Muscle of leg (tissue), 16 donors: ENCODE measurements at places on chromosomes 3 and 15. TPM values are rescaled to one million over a fixed set of nuclear protein-coding genes. Genes with fewer than 3 reads are reported as not detected.

The KLHDC8B gene
- 105 TPM for polyA plus RNA-seq

The SPINK8 gene
- not detected for polyA plus RNA-seq

The ESYT3 gene
- 9.0 TPM for polyA plus RNA-seq

The GOLGA6L4 gene
- polyA plus RNA-seq: 3.0 TPM

The IL5RA gene
- 0.09 TPM for polyA plus RNA-seq

The MNS1 gene
- 9.0 TPM for polyA plus RNA-seq

The GOLGA8H gene
- polyA plus RNA-seq: 0.41 TPM

The MESP1 gene
- polyA plus RNA-seq: 0.68 TPM

The IVD gene
- 47.8 TPM for polyA plus RNA-seq

The THPO gene
- polyA plus RNA-seq: 2.3 TPM

The ABHD10 gene
- polyA plus RNA-seq: 23.1 TPM

The ITIH4 gene
- 25.7 TPM for polyA plus RNA-seq

The GOLGA8G gene
- not detected for polyA plus RNA-seq

The CACNA2D3 gene
- 2.3 TPM for polyA plus RNA-seq

The ZNF660 gene
- polyA plus RNA-seq: 3.4 TPM

The ISLR2 gene
- polyA plus RNA-seq: 4.7 TPM

The FILIP1L gene
- polyA plus RNA-seq: 59.0 TPM

The IGSF10 gene
- 8.2 TPM for polyA plus RNA-seq

The C3orf49 gene
- polyA plus RNA-seq: not detected

The GOLGA8N gene
- 10.9 TPM for polyA plus RNA-seq

The NR1D2 gene
- 21.4 TPM for polyA plus RNA-seq

The TRAT1 gene
- not detected for polyA plus RNA-seq

The RBM6 gene
- 84.6 TPM for polyA plus RNA-seq

The LRRC58 gene
- polyA plus RNA-seq: 12.1 TPM

The CD276 gene
- polyA plus RNA-seq: 180 TPM

The OTOL1 gene
- polyA plus RNA-seq: not detected

The DNAJB11 gene
- polyA plus RNA-seq: 43.1 TPM

The COL8A1 gene
- 1.4 TPM for polyA plus RNA-seq

The MLH1 gene
- polyA plus RNA-seq: 54.7 TPM

The NEK4 gene
- 10.5 TPM for polyA plus RNA-seq

The SATB1 gene
- 39.0 TPM for polyA plus RNA-seq

The FBXW12 gene
- polyA plus RNA-seq: 0.27 TPM

The HTR3E gene
- not detected for polyA plus RNA-seq

The ATP13A5 gene
- 0.63 TPM for polyA plus RNA-seq

The FAM107A gene
- 1.7 TPM for polyA plus RNA-seq

The ZBED2 gene
- not detected for polyA plus RNA-seq

The C15orf62 gene
- 1.3 TPM for polyA plus RNA-seq
